Activated naive CD8-positive, alpha-beta T cell treated with anti-CD3 and anti-CD28 coated beads, Interleukin-2, amount 10 ng/mL, durations not matched to agents 7 days and 5 days (primary cell): ENCODE measurements at places on chromosomes 2 and 18. TPM values are rescaled to one million over a fixed set of nuclear protein-coding genes. Genes with fewer than 3 reads are reported as not detected.

Gene IL1RN
- total RNA-seq, result 4.0 TPM

Gene ADAM17
- 25.3 TPM for total RNA-seq

Gene CMPK2
- 102 TPM for total RNA-seq

Gene TTN
- 11.9 TPM for total RNA-seq

Gene ST8SIA3
- not detected for total RNA-seq

Gene AGPS
- 46.4 TPM for total RNA-seq

Gene NUP35
- total RNA-seq, result 20.1 TPM

Gene IL1A
- total RNA-seq, result not detected

Gene TMEM37
- total RNA-seq, result not detected

DNA sequence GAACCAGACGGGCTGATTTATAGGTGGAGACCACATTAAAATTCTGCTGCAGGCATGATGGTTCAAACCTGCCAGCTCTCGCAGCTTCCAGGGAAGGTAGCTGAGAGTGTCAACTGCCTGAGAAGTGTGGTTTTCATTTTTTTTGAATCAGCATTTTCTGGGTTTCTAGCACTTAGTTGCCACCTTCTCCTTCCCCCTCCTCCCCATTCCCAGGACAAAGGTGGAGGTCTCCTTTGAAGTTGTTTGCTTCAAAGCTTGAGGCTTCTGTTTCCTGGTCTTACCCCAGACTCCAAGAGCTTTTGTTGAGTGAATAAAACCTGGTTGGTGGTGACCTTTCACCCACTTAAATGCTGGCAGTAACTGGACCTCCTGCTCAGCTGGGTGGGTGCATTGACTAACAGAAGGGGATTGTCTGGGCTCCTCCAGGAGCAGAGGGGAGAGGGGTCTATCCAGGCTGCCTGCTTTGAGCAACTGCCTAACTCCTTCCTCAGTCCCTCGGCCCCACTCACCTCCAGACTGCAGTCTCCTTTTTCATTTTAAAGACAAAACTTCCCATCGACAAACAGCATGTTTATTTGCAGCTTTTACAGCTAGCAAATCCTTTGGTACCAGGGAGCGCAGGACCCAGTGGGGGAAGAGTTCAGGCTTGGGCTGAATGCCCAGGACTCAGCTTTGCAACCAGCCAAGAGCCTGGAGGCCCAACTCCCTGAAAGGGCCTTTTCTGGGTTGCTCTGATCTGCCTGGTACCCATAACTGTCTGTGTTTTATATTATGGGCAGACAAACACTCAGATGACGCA lies 3.5 kb downstream of the RHOB start:
- DNase-seq, result no peak

GRCh38 chr2:142965443-142965842 lies 88.0 kb downstream of the KYNU start:
- DNase-seq, result no peak

- DNase-seq, result no peak
Measured at GRCh38 chr2:235937936-235938335, 230.2 kb downstream of the GBX2 start.

GRCh38 chr2:185219981-185220380 lies 518.6 kb upstream of the FSIP2 start:
- no peak for DNase-seq

GRCh38 chr2:96841701-96842495 lies 1.9 kb downstream of the ANKRD23 start:
- DNase-seq, result no peak

DNA sequence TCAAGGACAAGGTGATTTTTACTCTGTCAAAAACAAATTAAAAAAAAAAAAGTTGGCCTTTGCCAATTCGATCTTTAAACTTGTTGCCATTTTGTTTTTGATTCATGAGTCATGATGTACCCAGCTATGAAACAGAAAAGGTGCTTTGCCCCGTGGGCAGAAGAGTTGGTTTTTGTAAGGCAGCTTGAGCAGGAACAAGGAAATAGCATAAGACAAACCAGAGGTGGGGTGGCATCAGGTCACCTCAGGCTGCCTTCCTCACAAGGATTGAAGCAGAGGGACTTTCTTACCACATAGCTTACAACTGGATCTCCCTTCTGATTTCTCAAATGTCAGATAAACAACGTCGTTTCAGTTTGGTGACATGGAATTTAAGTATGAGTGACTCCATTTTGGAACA lies 123.8 kb downstream of the ARL4C start:
- DNase-seq, result no peak

DNA sequence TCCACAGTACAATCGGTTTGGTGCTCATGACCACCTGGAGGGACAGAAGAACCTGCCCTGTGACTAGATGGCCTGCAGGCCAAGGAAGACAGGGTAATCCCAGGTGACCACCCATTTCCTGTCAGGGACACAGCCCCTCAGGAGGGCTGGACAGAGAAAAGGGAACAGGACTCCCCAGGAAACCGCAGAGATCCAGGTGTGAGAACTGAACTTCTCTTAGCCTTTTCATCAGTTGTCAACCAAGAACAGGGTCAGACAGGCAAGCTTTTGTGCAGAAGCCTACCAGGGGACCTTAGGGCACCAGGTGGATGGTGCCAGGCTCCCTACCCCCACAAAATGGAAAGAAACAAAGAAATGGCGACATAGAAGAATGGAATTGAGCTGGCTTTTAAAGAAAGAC lies 132.3 kb downstream of the HDAC4 start:
- no peak for DNase-seq

DNA sequence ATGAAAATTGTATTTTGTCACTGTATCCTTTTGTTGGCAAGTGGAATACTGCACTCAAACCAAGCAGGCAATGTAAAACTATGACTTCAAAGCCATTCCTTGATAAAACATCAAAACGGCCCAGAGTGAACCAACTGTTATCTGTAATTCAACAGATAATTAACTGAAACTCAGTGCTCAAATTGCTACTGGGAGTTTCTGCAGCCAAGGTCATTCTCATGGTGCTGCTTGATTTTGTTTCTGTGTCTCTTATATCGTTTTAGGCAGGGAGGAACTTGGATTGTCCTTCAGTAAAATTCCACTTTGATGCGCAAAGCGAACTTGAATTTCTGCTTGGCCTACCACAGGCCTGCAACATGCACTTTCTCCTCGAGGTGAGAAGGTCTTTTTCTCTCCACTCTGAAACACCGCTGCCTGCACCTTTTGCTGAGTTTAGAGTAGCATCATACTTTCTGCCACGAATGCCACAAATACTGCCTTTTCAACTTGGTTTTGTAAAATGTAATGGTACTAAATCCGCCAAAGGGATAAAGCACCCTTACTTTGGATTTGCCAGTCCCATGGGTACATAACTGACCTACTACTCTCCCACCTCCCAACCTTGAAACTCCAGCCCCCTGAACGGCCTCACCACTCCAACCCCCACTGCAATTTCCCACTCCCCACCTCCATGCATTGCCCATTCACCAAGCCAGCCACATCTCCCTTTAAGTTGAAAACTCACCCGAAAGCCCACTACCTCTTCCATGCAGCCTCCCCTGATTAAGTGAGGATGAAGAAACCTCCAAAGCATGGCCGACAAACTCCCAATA lies 204.7 kb downstream of the TGIF1 start:
- DNase-seq, result no peak

DNA sequence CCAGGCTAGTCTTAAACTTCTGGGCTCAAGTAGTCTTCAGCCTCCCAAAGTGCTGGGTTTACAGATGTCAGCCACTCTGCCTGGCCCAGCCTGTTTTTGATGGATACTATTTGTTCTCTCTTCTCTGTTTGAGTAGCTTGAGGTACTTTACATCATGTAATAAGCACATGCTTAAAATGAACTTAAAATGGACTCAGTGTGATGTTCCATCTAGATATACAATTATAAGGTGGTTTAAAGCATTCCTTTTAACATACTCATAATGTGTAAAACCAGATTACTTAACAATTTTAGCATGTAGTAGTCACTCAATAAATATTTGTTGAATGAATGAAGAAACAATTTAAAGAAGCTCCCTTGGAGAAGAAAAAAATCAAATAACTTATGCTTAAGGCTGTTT lies 9.6 kb downstream of the PTPRM start:
- DNase-seq, result no peak

GRCh38 chr2:50863218-50863617 lies 168.7 kb downstream of the NRXN1 start:
- no peak for DNase-seq

DNA sequence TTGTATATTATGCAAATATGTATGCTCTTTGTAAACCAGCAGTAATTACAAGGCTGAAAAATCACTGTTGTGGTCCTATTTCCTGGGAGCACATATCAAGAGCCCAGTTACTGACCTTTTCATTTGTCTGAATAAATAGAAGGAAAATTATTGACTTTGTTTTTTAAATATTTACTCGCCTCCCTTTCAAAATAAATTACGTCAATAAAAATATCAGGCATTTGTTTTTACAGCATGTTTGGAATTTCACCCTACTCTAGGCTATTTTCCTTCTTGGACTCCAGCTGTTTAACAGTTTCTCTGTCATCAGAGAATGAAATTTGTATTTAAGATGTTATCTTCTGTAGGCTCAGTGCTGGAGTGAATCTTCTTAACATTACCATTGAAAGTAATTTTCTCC lies 59.9 kb upstream of the LRATD1 start:
- no peak for DNase-seq

GRCh38 chr18:50886929-50887328 lies 8.0 kb downstream of the ME2 start:
- no peak for DNase-seq

DNA sequence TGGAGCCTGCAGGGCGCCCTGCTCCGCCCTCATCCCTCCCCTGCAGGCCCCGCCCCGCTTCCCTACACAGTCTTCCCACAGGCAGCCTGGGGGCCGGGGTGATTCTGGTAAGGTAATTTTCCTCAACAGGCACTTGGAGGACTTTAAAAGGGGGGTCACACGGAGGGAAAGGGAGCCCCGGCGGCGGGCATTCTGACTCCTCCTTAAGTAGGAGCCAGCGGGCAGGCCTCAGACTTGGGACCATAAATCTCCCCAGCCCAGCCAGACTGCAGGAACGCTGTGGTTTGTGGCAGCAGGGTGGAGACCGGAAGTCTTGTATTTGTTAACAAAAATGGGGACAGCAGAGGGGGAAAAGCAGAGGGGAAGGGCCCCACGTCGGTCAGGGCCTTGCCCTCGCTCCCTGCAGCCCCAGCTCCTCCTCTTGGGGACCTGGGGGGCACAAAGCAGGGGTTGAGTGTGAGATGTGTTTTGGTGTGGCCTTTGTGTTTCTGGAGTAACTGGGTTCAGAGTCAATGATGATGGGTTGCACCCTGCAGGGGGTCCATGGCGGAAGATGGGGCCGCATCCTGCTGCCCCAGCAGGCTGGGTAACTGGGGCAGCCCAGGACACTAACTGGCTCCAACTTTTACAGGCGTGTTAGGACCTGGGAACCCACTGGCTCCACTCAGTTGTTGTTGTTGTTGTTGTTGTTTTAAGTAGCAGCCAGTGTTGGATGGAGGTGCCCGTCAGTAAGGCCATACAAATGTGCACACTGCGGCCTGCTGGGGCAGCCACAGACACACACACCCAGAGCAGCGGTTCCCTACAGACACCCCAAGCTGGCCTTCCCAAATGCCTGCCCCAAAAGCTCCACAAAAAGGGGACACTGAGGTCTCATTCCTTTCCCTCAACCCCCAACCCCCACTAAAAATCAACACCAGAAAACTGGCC lies 27.7 kb downstream of the SMAD7 start:
- DNase-seq, result peak; percentile 26

DNA sequence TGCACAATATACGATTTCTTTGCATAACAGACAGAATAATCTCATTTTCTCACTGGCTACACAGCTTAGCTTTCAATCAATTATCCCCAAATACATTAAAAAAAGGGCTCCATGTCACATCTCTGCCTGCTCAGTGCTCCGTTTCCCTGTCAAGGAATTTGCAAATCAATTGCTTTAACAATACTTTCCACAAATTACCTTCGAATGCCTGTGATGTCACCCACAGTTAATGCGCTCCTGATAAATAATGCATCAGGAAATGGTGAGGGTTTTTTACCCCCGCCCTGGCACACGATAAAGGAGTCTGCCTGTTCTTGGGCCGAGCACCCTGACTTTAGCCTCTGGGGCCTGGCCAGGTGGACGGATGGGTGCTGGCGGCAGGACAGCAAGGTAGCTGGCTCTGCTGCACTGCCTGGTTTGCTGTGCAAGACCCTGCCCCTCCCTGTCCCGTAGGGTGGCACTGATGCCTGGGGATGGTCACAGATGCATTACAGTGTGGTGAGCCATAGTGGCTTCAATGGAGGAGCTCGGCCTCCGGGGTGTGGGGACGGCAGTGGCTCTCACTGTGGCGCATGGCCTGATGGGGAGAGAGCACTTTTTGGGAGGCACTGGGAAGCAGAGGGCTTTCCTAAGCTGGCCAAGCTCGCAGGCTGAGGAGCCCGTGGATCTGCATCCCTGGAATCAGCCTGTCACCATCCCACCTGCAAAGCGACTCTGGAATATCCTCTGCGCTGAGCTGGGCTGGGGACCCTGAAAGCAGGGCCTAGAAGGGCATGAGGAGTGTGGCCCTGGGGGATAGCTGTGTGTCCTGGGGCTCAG lies 88.3 kb upstream of the HS6ST1 start:
- DNase-seq, result no peak

GRCh38 chr18:45069546-45069945 lies 388.9 kb downstream of the SETBP1 start:
- DNase-seq, result no peak

DNA sequence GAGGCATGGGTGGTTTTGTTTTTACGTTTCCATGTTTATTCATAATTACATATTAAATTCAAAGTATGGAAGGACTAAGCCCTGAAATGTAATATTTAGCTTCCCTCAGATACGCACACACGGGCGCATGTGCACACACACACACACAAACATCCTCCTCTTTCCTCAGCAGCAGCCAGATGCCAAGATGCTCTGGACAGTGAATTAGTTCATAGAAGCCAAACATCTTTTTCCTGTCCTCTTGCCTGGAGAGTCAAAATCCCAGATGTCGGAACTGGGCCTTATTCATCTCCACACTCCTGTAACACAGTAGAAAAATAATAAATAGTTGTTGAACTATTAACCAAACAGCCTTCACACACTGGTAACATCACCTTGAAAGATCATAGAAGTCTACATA lies 273.1 kb downstream of the SP3 start:
- no peak for DNase-seq

DNA sequence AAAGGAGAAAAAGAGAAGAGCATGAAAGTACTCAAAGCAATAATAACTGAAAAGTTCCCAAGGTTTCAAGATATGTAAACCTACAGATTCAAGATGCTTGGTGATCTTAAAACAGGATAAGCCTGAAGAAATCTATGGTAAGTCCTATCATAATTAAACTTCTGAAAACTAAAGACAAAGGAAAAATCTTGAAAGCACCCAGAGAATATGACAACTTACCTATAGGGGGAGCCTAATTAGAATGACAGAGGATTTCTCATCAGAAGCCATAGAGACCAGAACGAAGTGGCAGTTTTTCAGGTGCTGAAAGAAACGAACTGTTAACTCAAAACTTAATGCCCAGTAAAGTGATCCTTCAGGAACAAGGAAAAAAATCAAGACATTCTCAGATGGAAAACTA lies 59.7 kb downstream of the XDH start:
- DNase-seq, result no peak

- no peak for DNase-seq
Measured at GRCh38 chr2:238942726-238943300, 94.9 kb downstream of the TWIST2 start.

DNA sequence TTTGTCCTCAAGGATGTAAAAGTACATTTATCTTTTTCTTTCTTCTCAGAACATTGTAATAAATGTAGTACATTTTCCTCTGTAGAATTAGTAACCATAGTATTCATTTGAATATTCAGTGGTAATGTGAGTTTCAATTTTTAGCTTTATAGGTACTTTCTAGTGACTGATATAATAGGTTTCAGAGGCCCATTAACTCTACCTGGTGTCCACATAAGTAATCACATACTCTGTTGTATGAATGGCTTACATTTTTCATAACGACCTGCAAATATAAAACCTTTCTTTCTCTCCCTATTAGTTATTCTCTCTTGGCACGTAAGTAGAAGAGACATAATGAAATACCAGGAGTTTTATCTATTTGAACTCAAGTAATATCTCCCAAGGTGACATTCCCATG lies 1017.6 kb downstream of the DPP10 start:
- DNase-seq, result no peak
